Head of caudate nucleus (tissue), 42 donors: ENCODE measurements at places on chromosomes 16 and 17.
A peak's percentile ranks its signal among the peaks of the same experiment; 100 is the strongest.

GRCh38 chr17:76995387-76996105 is 127.3 kb downstream of the MGAT5B start:
- DNase-seq = no peak

- no peak for DNase-seq
These were observed 641.3 kb downstream of the KCNJ2 start for GRCh38 chr17:70810609-70811008.

DNA sequence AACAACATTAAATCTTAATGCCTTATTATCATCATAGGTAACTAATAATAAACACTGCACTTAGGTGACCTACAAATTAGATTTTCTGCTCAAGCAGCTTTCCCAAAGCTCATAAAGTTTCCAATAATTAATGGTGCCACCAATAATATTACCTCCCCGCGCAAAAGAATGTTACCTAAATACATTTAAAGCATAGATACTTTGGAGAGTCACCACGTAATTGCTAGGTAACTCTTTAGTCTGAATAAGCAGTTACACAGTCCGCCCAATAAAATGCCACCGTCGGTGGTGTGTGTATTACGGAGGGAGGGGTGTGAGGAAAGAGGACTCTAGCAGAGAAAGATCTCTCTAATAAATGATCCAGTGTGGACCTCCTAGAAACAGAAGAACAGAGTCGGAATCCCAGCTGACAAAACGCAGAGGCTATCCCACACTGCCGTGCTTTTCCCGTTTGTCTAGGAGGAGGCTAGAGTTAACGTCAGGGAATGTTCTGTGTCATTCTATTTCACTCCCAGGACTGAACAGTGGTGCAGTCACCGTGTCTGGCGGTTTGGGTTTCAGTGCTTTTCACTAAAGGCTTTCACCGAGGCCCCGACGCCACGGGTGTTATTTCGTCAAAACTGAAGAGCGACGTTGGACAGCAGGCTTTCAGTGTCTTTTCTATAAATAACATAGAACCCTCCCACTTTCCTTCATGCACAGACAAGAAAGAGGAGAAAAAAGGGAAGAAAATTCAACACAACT is 630 bp downstream of the RNFT1 start:
- DNase-seq = peak; percentile 53

DNA sequence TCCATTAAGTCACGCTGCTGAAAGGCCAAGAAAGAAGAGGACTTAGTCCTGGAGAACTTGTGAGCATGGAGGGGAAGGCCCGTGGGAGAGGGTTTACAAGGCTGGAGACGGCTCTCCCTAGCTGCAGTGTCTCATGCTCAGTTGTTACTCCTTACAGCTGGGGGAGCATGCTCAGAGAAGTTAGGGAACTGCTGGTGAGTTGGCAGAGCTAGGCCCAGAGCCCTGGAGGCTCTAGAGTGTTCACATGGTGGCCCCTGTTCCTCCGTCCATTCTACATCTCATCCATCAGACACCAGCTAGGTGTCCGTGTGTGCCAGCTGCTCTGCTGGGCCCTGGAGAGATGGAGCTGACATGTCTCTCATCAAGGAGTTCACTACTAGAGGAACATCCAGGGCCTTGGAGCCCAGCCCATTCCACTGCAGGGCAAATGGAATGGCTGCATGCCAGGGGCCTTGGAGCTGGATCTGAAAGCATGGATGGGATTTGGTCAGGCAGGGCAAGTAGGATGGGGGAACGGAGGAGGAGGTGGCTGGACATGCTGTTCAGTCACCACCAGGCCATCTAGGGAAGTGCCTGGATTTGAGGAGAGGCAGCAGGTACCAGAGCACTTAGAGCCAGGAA is 6.3 kb downstream of the XYLT2 start:
- DNase-seq = no peak

- no peak for DNase-seq
These were observed 101.2 kb downstream of the KCNJ2 start for GRCh38 chr17:70270554-70270953.

DNA sequence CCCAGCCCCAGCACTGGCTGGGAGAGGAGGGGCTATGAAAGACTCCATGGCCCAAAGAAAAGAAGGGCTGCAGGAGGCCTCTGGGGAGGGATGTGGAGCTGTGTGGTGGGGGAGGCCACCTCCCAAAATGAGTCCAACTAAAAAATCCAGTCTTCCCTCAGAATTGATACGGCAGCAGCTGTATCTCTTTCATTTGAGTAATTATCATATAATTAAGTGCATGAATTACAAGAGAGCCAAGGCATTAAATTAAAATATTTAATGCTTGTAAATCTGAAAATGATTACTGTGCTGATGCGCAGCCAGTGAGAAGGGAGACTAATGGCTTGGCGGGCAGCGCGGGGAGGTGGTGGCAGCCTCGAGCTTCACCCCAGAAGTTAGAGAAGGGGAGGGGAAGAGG is 192.8 kb downstream of the C16orf78 start:
- DNase-seq = no peak

GRCh38 chr16:77336637-77337036 is 98.2 kb downstream of the ADAMTS18 start:
- DNase-seq = no peak

GRCh38 chr16:56549744-56550385 is 15.0 kb upstream of the MT4 start:
- DNase-seq = no peak

- no peak for DNase-seq
These were observed 47.5 kb downstream of the RNF213 start for GRCh38 chr17:80307994-80308691.

GRCh38 chr16:70578035-70578434 is 54.4 kb downstream of the SF3B3 start:
- no peak for DNase-seq

DNA sequence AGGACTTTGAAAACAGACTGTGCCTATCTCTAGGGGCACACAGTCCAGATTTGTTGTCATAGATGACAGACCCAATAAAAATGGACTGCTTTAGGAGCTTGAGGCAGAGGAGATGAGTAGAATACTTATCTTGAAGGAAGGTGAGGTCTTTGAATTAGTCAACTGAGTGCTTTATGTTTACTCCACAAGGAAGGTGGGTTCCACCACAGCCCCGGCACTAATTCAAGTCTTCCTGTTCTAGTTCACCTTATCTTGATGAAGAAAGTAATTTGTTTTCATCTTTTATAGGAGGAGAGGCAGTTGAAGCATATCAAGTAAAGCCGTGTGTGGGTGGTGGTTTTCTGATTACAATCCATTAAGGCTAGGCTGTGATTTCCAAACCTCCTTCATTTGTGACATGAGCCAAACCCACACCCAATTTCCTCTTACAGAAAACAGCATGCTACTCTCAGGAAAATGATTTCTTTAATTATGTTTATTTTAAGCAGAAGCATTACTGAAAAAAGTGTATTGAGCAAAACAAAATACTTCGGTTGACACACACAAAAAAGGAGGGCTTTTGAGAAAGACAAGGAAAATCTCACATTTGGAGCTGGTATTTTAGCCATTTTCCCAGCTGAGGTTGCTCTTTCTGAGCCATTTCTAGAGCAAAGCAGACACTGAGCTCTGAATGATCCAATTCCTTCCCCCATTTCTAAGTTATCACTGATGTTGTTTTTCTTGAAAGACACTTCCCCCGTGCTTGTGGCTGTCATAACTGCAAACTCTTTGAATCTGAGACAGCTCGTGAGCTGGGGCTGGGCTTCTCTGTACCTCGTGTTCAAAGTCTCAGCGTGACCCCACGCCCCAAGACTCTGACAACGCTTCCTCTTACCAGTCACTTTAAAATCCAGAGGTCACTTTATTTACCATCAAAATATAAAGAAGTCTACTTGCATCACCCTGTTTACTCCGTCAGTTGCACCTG is 35.4 kb downstream of the CDRT15 start:
- DNase-seq = no peak
